A549 treated with CpdA at 1 μM for 4 hours (cell line): ENCODE measurements at places on chromosomes 1 and 21. TPM values are rescaled to one million over a fixed set of nuclear protein-coding genes. Genes with fewer than 3 reads are reported as not detected.

The PLD5 gene
- 0.94 to 2.5 TPM (median 1.4 TPM) in 5 replicates for total RNA-seq

The FNDC5 gene
- total RNA-seq: 0.47 to 0.71 TPM (median 0.54 TPM) in 5 replicates

The ZBTB17 gene
- 12.1 to 14.9 TPM (median 13.1 TPM) in 5 replicates for total RNA-seq

The ASPM gene
- 19.9 to 24.4 TPM (median 24.1 TPM) in 5 replicates for total RNA-seq

The PRR9 gene
- total RNA-seq: not detected in 5 replicates

The RAP1GAP gene
- 8.7 to 14.4 TPM (median 12.2 TPM) in 5 replicates for total RNA-seq

The ACOT11 gene
- 1.4 to 2.3 TPM (median 2.1 TPM) in 5 replicates for total RNA-seq

The TSPAN2 gene
- total RNA-seq: 0.63 to 1.3 TPM (median 1.2 TPM) in 5 replicates
